ENCODE measurements at places on chromosomes 7 and 10.

GRCh38 chr7:129222064-129222463 lies 2.8 kb upstream of the AHCYL2 start:
- DNase-seq, result no peak

GRCh38 chr10:12629767-12630165 lies 280.4 kb downstream of the CAMK1D start:
- no peak for DNase-seq

GRCh38 chr7:81725812-81726127 lies 44.1 kb downstream of the HGF start:
- no peak for DNase-seq

DNA sequence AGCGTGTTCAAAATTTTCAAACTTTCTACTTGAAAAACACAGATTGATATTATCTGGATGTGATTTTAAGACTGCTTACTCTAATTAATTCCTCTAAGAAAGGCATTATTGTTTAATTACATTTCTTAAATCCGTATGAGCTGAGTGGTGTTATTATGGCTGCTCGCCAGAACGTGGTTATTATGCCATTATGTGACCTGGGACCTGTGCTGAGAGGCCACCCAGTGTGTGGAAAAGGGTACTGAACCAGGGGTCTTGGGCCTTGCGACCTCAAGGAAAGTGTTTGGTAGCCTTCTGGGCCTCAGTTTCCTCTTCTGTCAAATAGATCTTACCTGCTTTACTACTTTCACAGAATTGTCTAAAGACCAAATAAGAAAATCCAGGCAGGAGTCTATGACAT lies 15.4 kb downstream of the LGI1 start:
- DNase-seq, result no peak

- DNase-seq, result no peak
Measured at GRCh38 chr10:125012851-125013528, 71.1 kb downstream of the ZRANB1 start.

DNA sequence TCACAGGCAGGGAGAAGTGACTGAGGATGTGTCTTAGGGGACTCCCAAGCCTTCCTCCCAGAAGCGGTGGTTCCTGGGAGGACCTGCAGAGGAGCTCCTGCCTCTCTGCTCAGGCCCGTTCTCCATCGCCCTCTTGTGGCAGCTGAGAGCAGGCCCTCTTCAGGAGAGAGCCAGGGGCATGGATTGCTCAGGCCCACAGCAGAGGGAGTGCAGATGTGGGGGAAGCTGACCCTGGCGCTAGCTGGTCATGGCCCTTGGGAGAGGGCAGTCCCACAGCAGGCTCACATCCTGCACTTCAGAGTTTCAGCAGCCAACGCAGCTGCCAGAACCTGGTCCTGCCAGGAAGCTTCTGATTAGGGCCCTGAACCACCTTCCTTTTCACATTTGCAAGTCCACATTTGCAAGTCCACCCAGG lies 94.8 kb upstream of the TARP start:
- DNase-seq, result peak; percentile 67

GRCh38 chr10:96863922-96864543 lies 31.9 kb downstream of the LCOR start:
- no peak for DNase-seq

DNA sequence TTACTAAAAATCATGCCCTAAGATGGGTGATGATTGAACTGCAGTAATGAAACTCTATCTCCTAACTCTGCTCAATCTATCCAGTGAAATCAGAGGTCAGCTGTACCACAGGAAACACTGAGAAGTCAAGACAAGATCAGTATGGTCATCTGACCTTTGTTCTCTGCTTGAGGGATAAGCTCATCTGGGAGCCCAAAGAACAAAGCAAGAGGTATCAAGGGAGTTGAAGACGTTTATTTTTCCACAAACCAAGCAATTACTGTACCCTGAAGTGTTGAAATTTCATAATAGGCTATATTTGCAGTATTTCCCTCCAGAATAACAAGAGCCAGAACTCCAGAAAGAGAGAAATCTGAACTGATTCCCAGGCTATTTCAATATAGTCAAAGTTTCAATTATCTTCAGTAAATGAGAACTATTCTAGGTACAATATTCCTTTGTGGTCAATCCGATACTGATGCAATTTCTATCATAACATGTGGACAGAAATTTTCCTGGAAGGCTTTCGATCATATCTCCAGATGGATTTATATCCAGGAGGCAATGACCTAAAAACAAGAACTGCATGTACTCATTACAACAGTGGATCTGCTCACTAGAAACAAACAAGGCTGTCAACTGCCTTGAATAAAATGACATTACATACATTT lies 345.3 kb downstream of the TNS3 start:
- DNase-seq, result no peak

DNA sequence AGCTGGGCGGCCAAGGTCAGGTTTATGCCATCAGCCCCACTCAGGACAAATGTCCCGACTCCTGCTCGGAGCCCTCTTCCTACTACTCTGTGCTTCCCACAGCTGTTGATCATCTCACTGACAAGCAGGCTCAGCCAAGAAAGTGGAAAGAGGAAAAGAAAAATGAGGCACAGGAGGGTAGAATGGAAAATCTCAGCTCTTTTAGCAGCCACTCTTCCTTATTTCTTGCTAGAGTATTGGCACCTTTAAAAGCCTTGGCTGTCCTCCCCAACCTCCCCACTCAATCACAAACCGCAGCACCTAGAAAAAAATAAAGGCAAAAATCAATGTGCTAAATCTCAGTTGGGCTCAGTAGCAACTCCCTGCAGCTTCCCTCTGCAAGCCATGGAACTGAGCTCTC lies 35.3 kb upstream of the AGK start:
- no peak for DNase-seq

GRCh38 chr7:68376131-68376661 lies 1222.1 kb upstream of the AUTS2 start:
- no peak for DNase-seq

DNA sequence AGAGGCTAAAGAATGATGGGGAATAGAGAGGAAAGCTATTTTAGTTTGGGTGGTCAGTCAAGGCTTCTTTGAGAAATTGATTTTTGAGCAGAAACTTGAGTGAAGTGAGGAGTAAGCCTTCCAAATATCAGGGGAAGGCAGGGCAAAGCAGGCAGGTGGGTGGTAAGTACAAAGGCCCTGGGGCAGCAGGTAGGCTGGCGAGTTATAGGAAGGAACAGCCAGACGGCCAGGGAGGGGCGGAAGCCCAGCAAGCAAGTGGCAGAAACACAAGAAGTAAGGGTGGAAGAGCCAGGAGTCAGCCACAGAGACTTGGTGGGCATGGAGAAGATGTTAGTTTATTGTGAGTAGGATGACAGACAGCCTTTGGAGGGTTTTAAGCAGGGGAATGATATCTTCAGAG lies 34.9 kb downstream of the VWA2 start:
- DNase-seq, result no peak

- no peak for DNase-seq
Measured at GRCh38 chr10:52566471-52567246, 205.9 kb downstream of the MBL2 start.

DNA sequence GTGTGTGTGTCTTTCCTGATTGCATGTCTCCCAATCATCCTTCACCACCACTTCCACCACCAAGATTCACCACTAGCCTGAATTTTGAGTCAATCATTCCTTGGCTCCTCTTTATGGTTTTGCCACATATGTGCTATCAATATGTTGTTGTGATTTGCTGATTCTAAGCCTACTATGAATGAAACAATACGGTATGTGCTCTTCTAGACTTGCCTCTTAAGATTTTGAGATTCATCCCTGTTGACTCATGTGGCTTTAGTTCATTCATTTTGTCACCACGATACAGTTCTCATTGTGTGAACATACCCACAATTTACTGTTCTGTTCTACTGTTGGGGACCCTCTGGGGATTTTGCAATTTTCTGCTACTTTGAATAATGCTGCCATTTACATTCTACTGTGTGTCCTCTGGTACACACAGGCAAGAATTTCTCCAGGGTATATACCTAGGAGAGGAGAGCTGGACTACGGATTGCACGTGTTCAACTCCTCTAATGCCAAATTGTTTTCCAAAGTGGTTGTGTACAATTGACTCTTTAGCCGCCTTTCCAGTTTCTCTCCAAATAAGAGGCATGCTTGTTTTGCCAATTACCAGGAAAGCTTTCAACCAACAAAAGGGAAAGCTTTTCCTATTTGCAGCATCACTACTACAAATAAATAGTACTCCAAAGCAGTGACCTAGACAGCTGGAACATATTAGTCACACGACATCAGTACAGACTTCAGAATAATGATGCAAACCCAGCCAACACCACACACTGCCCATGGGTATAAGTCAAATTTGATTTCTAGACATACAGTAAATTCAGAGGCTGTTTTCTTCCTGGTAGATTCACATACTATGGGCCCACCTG lies 30.0 kb downstream of the SGMS1 start:
- DNase-seq, result no peak

- no peak for DNase-seq
Measured at GRCh38 chr10:93062514-93063143, 2.0 kb downstream of the CYP26C1 start.

- peak; percentile 28 for DNase-seq
Measured at GRCh38 chr10:31242902-31243301, 76.1 kb upstream of the ZEB1 start.

DNA sequence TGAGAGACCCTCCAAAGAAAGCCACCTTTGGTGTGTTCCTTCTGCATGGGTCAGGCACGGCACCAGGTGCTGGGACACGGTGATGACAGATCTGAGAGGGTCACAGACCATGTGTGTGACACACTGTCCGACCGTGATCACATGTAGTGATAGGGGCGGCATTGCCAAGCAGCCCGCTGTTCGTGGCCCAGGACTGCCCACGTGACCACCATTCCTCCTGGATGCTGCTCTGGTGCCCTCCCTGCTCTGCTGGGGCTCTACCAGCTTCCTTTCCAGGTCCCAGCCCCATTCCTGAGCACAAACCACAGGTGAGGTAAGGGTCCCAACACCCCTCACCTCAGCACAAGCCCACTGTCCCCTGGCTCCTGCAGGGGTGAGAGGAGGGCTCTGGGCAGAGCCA lies 10.1 kb upstream of the SLC18A3 start:
- no peak for DNase-seq

- DNase-seq, result no peak
Measured at GRCh38 chr10:60687679-60688078, 90.6 kb upstream of the CDK1 start.

GRCh38 chr7:16559497-16560179 lies 33.0 kb downstream of the LRRC72 start:
- no peak for DNase-seq

GRCh38 chr7:127731431-127732080 lies 79.6 kb downstream of the SND1 start:
- DNase-seq, result no peak

DNA sequence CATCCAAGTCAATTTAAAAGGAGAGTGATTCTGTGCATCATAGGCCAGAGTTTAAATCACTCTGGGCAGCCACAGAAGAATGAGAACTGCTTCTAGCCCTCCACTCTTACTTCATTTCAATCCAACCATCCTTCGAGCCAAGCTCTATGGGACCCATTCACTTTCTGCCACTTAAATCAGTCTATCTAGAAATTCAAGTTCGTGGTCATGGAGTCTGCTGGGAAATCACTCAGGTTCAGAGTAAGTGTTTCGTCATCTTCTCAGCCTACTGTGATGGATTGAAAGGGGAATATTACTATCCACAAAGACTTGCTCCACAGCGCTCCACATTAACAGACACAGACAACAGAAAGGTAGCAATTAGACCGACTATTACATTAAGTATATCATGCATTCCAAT lies 4.6 kb downstream of the DCLRE1C start:
- DNase-seq, result no peak

DNA sequence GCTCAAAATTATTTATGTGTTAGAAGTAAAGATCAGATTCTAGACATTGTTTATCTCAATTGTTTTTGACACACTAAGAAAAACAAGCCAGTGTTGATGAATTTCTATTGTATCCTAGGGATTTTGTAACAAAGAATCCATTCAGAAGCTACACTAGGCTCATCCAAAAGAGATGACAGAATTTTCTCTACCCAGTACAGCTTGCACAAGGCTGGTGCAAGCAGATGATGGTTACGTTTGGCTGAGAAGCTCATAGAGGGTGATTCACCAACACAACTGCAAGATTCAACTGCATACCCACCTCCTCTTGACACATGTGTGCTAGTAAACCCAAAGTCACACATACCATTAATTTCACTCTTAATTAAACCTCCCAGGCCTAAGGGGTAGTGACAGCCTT lies 20.8 kb downstream of the GRM3 start:
- no peak for DNase-seq

- DNase-seq, result no peak
Measured at GRCh38 chr10:125085258-125086054, 74.9 kb downstream of the CTBP2 start.

DNA sequence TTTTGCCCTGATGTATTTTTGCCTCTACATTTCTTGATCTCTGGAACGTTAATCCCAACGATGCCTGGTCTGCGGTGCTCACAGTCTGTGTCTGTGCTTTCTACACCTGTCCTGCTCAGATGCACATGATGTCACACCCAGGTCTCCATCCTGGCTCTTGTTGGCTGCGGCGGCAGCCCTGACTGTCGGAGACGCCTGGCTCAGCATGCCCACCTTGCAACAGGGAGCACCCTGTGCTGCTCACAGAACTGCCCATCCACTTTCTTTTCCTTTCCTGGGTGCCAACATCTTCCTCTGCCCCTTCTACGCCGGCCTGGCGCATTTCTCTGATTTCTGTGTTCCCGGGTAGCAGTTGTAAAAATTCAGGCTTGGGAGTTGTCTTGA lies 106.2 kb downstream of the CUX1 start:
- DNase-seq, result no peak

- no peak for DNase-seq
Measured at GRCh38 chr7:87361320-87361719, 15.9 kb downstream of the CROT start.

DNA sequence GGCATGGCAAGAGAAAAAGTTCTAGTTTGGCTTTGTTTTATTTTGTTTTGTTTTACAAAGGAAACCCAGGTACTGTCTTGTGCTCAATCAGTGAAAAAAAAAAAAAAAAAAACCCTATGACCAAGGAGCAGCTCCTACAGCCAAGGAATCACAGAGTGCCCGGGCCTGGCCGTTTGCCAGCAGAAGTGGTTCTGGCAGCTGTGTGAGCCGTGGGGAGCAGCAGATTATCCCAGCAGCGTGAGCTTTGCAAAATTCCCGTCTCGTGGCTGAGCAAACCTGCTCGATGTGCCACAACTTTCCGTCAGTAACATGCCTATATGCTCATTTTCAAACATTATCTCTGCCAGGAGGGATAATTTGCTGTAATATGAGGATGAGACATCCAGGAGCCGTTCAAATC lies 293.7 kb downstream of the POU6F2 start:
- DNase-seq, result no peak

DNA sequence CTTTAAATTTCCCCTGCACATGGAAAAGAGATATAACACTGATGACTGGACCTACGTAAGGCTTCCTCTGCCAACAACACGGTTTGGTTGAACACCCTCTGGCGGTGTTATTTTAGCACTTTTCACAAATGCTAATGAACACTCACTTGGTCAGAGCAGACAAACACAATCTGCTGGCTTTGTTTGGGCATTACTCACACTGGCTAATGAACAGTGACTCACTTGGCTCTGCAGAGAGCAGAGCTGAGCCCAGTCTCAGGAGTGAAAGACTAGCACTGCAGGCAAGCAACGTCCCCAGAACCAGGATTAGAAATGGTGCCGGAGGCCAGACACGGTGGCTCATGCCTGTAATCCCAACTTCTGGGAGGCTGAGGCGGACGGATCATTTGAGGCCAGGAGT lies 430.8 kb downstream of the PLXNA4 start:
- DNase-seq, result no peak

GRCh38 chr7:44981035-44981706 lies 2.4 kb upstream of the MYO1G start:
- DNase-seq, result no peak

GRCh38 chr10:88826388-88826787 lies 23.9 kb downstream of the LIPM start:
- no peak for DNase-seq

- DNase-seq, result no peak
Measured at GRCh38 chr7:28811701-28812430, 146.3 kb downstream of the TRIL start.
